ENCODE measurements at places on chromosomes 11 and 22.

DNA sequence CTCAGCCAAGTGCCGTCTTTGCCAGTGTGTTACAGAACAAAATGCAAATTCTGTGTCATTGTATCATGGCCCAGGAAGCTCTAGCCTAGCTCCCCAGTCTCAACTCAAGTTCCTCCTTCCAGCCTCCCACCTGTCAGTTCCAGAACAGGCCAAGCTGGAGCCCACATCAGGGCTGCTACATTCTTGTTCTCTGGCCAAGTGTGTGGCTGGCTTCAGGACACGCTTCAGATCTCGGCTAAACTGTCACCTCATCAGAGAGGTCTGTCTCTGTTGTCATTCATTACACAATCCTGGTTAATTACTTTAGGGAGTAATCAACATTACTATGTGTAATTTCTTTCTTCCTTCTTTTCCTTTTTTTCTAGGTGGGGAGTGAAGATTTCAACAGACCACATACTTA is 347.0 kb upstream of the SYN3 start:
- DNase-seq: no peak

GRCh38 chr11:5298451-5298850 is 3.3 kb downstream of the OR51B4 start:
- no peak for DNase-seq

GRCh38 chr22:50317674-50318073 is 9.1 kb downstream of the DENND6B start:
- DNase-seq: no peak

- DNase-seq: no peak
These were observed 5.6 kb upstream of the ANKRD13D start for GRCh38 chr11:67283481-67283963.

DNA sequence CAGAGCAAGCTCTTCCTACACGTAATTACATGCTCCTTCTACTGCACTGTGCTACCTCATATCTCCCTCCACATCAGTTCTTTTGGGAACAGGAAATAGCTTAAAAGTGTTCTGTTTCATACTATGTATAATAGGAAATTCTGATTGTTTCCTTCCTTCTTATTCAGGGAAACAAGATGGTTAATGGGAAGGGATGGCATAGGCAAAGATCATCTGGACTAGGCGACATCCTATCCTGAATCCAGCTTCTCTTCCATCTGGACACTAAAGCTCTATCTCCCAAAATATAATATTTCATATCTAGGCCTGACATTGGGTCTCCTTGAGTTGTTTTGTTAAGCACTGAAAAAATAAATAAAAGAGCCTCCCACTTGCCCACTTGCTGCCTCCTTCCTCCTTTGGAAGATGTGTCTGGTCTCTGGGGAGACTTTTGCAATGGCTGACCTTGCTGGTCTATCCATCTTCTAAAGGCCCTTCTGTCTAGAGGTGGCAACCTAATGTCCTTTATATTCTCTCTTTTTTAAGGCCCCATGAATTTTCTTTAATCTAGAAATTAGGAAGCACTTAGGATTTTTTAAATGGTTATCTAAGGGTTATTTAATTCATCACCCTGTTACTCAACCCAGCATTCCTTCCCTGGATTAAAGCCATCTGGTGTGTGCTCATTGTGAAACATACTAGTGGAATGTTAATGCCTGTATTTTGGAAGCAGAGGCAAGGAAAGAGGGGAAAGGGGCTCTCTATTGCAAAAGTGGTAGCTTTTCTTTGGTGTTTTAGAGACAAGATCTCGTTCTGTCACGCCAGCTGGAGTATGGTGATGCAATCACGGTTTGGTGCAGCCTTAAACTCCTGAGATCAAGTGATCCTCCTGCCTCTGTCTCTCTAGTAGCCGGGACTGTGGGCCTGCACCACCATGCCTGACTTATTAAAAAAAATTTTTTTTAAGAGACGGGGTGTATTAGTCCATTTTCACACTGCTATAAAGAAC is 20.6 kb downstream of the CLMP start:
- peak; percentile 95 for DNase-seq

DNA sequence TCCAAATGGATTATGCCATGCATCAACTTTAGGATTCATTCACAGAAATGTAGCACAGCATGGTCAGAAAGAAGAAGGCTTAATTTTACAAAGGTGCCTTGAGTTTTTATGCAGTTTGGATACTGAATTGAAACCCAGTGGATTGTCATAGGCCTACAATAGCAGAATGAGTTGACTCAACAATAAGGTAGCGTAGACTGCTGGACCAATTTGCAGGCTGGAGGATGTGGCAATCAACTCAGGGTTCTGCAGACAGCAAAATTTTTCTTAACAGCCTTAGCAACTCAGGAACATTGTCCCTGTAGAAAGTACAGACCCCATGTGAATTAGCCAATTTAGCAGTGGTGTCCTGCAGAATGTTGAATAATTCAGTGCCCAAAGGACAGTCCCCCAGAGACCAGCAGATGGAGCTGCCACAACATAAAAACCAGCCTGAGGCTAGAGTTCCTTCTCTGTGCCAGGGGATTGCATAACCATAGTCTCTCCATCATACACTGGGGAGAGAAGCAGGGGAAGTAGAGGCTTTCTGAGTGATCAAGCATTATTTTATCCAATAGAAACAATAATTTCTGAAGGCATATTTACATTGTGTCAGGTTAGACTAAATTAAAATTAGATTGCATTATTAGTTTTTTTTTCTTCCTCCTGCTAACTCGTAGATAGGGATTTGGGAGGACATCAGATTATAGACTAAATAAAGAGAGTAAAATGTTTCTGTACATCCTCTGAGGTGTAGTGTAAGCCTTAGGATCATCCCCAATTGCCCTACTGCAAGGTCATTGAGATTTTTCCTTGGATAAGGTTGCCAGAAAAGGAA is 20.3 kb upstream of the MRPL17 start:
- DNase-seq: peak; percentile 88

- no peak for DNase-seq
These were observed 21.1 kb upstream of the ARHGAP32 start for GRCh38 chr11:129213261-129213660.

- no peak for DNase-seq
These were observed 393.8 kb upstream of the SYN3 start for GRCh38 chr22:33451866-33452469.

DNA sequence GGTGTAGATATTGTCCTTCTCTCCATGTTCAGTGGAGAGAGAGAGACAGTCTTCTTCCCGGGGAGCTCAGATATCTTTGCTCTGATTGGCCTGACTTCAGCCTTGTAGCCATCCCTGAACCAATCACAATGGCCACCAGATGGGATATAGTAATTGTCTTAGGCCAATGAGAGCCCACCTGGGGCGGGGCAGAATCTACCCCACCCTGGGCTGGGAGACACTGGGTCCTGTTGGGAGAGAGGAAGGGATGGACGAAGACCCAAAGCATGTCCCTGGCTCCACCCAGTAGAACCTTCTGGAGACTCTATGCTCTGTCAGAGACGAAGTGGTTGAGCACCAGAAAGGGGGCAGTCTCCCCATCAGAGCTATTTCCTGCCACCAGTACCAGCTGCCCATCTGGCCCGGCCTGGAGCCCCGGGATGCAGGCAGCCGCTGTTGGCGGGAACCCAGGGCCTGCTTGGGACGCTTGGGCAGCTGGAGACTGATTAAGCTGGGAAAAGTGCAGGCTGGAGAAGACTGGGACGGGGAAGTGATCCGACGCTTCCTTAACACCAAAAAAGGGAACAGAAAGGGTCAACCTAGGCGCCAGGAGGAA is 31.6 kb upstream of the CBX7 start:
- DNase-seq: peak; percentile 89

- peak; percentile 86 for DNase-seq
These were observed 236.1 kb downstream of the TTC28 start for GRCh38 chr22:28443526-28443876.

DNA sequence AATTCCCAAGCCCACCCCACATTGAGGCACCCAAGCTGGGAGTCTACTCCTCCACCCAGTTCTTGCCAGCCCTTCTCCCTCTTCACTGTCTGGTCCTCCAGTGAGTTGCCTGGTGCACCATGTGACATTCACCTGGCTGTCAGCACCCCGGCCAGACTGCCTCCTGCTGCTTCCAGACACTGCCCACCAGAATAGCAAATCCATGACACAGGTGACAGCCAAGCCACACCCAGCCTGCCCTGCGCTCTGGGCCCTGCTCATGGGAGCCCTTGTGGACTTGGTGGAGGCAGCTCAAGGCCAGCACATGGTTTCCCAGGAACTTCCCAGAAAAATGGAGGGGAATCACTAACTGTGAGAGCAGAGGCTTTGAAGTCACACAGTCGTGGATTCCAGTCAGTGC is 96.3 kb upstream of the CSNK2A3 start:
- DNase-seq: no peak

DNA sequence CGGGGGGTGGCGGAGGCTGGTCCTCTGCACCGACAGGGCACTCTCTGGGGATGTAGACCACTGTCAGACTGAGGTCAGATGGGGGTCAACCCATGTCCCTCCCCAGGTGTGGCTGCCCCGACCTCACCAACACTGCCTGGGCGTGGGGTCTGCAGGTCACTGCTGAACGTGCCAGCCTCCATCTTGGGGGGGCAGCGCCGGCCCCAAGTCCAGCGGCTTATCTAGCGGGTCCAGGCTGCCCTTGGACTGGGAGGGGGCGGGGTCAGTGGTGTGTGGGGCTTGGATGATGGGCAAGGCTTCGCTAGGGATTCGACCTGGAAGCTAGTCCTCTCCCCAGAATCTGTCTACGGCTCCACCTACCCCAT is 178.2 kb downstream of the IGLL1 start:
- DNase-seq: no peak

DNA sequence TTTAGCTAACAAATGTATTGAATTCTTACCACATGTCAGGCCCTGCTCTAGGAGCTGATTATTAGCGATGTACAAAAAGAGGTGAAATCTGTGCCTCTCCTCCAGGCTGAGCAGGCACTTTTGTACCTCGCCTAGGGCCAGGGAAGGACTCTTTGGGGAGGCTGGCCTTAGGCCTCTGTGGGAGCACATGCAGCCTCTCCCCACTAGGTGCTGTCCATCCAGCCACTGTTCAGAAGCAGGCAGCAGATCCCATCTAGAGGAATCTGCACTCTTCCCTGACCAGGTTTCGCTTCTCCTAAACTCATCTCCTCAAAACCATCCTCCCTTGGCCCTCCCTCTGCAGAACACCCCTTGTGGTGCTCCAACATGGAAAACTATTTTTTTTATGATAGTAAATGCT is 51.9 kb upstream of the WT1 start:
- peak; percentile 19 for DNase-seq

GRCh38 chr11:70906101-70906500 is 346.3 kb downstream of the SHANK2 start:
- no peak for DNase-seq

- no peak for DNase-seq
These were observed 216.0 kb upstream of the ISX start for GRCh38 chr22:34849965-34850364.

DNA sequence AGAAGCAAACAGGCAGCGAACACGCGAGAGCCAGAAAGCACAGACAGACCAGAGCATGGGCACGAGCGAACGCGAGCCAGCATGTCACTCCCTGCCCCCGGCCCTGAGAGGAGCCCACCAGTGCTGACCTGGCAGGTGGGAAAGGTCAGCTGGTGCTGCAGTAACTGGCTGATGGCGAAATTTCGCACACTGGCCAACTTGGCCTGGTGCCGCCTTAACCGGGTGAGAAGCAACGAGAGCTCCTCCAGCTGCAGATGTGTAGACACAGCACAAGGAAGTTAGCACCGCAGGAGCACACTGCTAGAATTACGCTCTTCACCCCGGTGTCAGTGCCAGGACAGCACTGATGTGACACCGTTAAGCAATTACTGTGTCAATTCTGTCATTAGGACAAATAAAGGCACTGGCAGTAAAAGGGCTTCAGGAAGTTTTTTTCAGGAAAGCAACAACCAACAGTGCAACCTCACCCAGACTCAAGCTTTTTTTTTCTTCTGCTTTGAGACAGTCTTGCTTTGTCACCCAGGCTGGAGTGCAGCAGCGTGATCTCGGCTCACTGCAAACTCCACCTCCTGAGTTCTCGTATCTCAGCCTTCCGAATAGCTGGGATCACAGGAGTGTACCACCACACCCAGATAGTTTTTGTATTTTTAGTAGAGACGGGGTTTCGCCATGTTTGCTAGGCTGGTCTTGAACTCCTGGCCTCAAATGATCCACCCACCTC is 76.8 kb downstream of the C11orf58 start:
- DNase-seq: peak; percentile 76

DNA sequence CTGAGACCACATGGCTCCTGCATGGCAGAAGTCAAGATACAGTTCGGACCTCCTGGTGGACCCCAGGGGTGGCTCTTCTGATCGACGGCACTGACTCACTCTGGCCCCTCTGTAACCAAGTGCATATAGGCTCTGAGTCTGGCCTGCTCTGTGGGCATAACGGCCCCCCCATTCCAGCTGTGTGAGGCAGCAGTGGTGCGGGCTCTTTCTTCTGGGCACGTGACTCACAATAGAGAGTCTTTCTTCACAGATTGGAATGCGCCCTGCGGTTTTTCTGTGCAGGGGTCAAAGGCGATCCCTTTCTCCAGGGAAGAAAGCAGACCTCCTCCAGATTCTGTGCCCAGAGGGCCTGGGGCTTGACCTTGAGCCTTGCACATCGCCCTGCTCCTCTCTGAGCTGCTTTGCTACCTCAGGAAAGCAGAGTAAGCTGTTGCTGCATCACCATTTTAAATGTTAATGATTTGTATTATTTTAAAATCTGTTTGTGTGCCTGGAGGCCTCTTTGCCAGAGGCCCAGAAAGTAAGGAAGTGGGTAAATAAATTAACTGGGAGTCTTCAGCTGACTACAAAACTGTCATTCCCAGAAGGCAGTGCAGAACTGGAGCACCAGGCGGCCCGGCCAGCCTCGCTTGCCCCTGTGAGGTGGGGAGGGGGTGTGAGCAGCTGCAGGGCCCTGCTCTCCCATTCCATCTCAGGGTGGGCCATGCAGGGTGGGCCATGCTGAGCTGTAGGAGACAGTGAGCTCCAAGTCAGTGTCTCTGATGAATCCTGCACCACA is 199.0 kb downstream of the GRIK4 start:
- peak; percentile 95 for DNase-seq

GRCh38 chr11:10407055-10407454 is 48.0 kb upstream of the AMPD3 start:
- peak; percentile 90 for DNase-seq

DNA sequence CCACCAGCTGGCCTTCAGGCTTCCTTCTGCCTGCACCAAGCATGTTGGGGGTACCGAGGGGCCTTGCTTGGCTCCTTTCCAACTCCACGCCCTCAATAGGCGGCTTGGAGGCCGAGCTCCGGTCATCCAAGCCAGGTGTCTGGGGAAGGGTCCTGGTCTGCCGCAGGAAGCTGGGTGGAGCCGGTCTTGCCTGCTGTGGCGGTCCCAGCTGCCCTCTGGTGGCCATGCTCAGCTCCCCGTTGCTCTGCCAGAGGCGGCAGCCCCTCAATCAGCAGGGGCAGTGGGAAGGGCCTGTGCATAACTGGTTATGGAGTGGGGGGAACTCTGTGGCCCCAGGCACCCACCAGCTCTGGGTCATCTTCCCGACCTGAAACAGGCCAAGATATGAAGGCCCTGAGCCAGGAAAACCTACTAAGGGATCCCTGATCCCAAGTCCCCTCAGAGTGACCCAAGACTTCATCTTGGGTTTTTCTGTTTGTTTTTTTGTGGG is 3.2 kb downstream of the ARVCF start:
- DNase-seq: peak; percentile 48

- peak; percentile 44 for DNase-seq
These were observed 45.6 kb downstream of the TRMU start for GRCh38 chr22:46381142-46381541.
